Astrocyte of the hippocampus (primary cell): ENCODE measurements at places on chromosomes 6 and 20.
A peak's percentile ranks its signal among the peaks of the same experiment; 100 is the strongest.

GRCh38 chr20:62978561-62978943, 26.0 kb downstream of the SLC17A9 start:
- DNase-seq, result no peak

GRCh38 chr20:23484081-23484480, 6.8 kb upstream of the CST8 start:
- no peak for DNase-seq

- DNase-seq, result no peak
Observed at GRCh38 chr20:3521852-3522740, 51.3 kb downstream of the ATRN start.

DNA sequence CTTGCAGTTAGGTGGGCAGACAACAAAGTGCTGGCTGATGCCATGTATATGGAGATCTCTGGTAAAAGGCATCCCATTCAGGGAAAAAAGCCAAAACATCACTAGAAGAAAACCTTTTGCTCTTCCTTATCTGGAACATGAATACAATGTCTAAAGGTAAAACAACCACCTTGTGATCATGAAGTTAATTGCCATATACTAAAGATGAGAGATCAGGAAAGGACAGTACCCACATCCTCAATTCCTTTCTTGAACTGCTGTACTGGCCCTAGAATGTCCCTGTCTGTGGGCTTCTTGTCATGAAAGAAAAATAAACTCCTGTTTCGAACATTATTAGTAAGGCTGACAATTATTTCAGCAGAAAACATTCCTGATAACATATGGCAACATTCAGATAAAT, 19.3 kb downstream of the DEK start:
- DNase-seq, result no peak

- DNase-seq, result peak; percentile 89
Observed at GRCh38 chr6:72622094-72622940, 453 bp downstream of the KCNQ5 start.

DNA sequence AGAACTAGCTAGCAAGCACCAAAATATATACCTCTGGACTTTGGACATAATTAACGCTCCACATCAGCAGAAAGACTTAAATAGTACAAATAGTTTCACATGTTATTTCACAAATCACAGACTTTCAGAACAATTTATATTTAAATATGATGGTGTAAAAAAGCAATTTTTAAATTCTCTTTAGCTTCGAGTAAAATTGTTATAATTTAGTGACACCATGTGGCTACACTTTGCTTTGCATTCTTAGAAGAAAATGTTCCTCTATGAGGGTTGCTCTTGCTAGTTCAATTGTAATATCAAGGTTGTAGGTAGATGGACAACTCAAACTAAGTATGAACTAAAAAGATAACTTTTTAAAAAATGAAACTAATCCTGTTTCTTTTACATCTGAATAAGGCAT, 69.0 kb downstream of the BTBD9 start:
- DNase-seq, result peak; percentile 42

- DNase-seq, result no peak
Observed at GRCh38 chr20:10349118-10349517, 84.9 kb downstream of the MKKS start.

DNA sequence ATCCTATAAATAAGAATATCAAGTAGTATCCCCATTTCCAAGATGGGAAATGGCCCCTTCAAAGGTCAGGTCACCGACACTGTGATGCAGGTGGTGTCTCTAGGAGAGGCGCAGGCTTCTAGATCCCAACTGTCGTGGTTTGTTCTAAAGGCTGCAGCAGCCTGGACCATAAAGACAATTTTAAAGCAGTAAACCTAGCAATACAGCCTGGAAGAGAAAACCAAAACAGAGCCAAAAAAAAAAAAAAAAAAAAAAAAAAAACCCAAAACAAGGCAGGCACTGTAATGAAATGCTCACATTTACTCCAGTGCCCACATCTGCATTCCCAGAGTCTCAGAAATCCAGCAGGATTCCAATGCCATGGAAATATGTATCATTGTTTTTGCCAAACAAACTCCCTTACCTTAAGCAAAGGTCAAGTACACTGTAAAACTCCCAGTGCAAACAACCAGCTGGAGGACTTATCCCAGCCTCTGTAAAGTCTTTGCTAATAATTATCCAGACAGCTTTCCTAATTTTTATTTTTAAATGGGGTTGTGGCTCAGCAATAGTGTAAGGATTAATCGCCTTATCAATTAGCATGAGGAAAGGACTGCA, 98.2 kb downstream of the PSMG4 start:
- no peak for DNase-seq

DNA sequence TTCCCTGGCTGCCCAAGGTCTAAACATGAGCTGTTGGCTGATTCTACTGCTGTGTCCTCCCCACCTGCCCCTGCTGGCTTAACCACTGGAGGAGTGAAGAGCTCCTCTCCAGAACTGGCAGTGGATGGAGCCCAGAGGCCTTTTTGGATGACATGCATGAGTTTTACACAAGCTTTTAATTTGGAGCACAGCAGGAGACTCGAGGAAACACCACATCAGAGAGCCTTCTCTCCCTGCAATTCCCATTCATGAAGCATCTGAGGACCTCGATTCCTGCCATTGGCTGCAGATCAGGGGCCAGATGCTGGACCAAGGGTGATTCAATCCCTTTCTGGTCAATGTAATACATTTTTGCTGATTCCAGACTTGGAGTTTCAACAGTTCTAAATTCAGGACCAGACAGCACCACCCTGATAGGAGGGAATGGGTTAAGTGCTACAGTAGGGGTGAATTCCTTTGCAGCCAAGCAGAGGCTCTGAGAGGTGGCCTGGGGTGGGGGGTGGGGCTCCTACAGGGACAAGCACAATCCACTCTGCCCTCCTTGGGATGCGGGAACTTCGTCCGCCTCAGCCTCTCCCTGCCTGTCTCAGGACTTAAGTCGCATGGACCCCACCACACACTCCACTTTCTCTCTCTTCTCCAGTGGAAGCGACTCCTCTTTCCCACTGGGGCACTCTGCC, 599 bp upstream of the PSORS1C1 start:
- peak; percentile 56 for DNase-seq

DNA sequence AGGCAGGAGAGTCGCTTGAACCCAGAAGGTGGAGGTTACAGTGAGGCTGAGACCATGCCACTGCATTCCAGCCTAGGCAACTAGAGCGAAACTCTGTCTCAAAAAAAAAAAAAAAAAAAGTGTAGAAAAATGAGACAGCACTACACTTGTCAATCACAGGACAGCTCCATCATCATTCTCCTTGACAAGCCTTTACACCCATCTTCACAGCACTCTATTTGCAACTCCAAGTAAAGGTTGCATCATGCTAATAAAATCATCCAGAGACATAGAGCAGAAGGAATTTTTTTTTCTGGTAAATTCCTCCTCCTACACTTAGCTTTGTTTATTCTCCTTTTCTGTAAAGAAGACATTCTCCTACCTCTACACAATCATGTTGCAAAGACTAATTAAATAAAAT, 791.0 kb upstream of the HS3ST5 start:
- no peak for DNase-seq

- no peak for DNase-seq
Observed at GRCh38 chr6:36920049-36920448, 34.3 kb downstream of the C6orf89 start.

DNA sequence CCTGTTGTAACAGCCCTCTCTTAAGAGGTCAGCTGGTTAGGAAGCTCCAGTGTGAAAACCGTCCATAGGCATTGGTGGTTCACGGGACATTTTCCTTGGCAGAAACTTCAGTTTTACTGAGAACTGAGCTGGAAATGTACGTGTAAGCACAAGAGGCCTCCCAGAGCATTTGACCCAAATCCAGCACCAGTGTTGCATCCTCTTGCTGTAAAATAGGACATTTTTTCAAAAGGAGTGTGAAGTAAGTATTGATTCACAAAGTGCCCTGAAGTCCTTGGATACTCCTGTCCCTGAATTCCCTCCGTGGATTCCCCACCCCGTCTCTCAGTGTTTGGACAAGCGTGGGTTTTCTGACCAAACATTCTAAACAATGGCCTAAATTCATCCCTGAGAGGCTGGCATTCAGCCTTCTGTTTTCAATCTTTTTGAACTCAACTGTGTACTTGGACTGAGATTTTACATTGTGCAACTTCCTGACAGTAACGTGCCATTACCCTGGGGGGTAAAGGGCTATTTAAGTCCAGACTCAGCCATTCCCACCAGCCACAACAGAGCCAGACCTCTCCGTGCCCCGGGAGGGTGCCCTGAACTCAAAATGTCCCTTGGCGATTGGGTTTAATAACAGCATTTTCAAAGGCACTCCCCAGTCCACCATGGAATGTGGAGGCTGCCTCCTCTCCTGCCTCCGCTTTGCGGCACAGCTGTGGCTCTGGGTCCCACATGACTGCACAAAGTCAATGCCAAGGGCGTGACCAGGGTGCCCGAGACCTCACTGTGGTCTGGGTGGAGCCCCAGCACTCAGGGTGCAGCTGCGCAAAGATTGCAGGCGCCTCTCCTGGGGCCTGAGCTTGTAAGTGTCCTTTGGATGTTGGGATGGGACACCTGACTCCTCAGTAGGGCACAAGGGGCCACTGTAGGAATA, 92.7 kb upstream of the AFDN start:
- DNase-seq, result peak; percentile 68

DNA sequence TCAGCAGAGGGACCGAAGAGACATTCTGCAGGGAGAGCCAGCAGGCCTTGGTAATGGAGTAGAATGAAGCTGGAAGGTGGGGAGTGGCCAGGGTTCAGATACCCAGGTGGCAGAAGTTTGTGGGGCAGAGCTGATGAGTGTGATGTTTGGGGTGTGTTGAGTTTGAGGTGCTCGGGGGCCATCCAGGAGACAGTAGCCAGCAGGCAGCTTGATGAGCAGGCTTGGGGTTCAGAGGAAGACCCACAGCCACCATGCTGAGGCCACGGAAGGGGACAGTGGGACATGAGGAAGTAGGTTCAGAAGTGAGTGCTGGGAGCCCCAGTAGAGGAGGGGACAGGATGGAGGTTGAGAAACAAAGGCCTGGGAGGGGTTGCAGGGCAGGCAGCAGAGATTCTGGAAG, 11.1 kb upstream of the FOXS1 start:
- DNase-seq, result no peak

DNA sequence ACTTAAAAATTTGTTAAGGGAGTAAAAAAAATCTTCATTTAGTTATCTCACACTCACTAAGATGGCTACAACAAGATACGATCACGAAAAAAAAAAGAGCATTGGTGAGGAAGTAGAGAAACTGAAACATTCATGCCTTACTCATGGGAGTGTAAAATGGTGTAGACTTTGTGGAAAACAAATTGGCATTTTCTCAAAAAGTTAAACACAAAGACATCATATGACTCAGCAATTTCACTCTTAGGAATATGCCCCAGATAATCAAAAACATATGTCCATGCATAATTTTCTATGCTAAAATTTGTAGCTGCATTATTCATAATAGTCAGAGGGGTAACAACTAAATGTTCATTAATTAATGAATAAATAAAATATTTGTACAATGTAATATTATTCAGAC, 120.9 kb upstream of the IRAK1BP1 start:
- no peak for DNase-seq

DNA sequence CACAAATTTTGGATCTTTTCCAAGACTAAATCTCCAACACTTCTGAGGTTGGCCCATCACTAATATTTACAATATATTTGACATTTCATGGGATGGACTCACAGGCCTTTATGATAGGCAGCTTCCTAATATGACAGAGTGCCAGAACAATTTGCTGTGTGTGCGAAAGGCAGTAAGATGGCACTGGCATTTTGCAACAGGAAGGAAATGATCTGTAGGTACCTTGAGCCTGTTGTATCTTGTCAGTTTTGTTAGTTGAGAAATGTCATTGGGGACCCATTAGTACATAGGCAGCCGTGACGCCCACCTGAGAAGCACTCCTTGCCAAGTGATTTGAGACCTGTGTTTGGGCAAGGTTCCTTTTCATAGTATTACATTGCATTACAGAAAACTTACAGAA, 153.4 kb upstream of the HEY2 start:
- no peak for DNase-seq

DNA sequence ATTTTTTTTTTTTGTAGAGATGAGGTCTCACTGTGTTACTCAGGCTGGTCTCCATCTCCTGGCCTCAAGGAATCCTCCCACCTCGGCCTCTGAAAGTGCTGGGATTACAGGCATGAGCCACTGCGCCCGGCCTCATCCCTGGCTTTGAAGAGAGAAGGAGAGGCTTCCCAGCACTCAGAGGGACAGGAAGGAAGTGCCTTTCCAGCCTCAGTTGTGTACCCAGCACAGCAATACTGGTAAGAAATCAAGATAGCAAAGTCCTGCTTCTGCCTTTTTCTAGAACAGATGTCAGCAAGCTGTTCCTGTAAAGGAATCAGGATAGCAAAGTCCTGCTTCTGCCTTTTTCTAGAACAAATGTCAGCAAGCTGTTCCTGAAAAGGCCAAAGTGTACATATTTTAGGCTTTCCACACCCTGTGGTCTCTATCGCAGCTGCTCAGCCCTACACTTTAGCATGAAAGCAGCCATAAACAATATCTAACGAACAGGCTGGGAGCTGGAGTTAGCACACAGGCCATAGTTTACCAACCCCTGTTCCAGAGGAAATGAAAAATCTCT, 6.3 kb upstream of the PLTP start:
- no peak for DNase-seq

DNA sequence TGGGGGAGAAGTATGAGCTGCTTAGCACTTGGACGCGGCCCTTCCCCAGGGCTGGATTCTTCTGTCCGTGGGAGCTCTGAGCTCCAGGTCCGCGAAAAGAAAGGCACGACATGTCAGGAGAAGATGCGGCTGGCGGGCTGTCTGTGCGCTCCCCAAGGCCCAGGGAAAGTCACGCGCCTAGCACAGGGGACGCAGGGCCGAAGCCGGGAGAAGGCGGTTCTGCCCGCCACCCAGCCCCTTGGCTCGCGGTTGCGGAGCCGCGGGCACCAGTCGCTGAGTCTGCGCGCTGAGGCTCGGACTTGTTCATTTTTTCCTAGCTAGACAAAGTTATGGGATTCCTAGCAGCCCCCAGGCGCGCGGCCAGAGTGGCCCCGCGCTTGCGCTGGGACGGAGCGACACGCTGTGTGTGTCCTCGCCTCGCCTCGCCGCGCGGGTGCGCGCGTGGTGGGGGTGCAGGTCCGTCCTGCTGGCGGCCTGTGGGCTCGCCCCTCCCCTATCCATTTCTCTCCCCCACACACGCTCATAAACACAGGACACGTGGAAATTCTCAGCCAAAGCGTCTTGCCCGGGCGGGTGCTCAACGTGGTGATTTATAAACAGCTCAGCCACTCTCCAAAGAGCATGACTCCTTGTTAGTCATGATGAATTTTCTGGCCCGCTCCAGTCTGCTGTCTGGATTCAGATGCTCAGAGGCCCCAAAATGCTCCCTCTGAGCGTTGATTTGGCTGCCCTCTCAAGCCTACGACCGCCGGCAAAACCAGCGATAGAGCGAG, 1.9 kb upstream of the POU3F2 start:
- DNase-seq, result peak; percentile 94

- DNase-seq, result no peak
Observed at GRCh38 chr6:127578900-127579299, 1.9 kb downstream of the C6orf58 start.

GRCh38 chr6:24859608-24860200, 61.0 kb upstream of the ARMH2 start:
- peak; percentile 28 for DNase-seq

- no peak for DNase-seq
Observed at GRCh38 chr6:24899136-24899996, 36.4 kb downstream of the RIPOR2 start.
